ENCODE measurements at places on chromosomes 13 and 19. TPM values are rescaled to one million over a fixed set of nuclear protein-coding genes. Genes with fewer than 3 reads are reported as not detected.

Gene C13orf46
- 6.6 TPM for total RNA-seq

Gene SPRED3
- total RNA-seq, result 0.50 TPM

Gene PCDH9
- total RNA-seq, result 141 TPM

Gene TMC4
- total RNA-seq, result 0.16 TPM

Gene CGB3
- not detected for total RNA-seq

Gene IZUMO1
- total RNA-seq, result 0.27 TPM

Gene ZC3H13
- total RNA-seq, result 39.3 TPM

Gene SEMA6B
- 12.4 TPM for total RNA-seq
